Activated CD4-positive, alpha-beta T cell treated with anti-CD3 and anti-CD28 coated beads, Interleukin-2, amount 50 U/mL, for 1 hour (primary cell): ENCODE measurements at places on chromosomes 12 and 14.

- no peak for DNase-seq
These were observed 289.2 kb upstream of the SFSWAP start for GRCh38 chr12:131421509-131422186.

- DNase-seq, result no peak
These were observed 58.0 kb downstream of the TMTC1 start for GRCh38 chr12:29725587-29726320.

DNA sequence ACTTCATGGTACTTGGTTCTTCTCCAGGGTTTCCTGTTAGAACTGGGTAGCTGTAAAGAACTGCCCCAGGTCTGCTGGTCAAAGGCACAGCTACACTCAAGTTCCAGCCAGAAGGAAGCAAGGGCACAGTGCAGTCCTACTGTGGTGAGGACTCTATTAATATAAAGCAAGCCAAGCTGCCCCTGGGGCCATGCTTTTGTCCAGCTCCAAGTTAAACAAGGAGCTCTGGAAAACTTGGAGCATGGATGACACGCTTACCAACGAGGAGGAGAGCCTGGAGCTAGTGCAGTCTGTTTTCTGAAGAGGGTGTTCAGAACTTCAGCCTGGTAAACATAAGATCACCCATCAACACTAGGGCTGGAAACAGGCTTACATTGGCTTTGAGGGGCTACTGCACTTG, 4.0 kb downstream of the FZD10 start:
- DNase-seq, result no peak

- no peak for DNase-seq
These were observed 39.7 kb downstream of the SYNE3 start for GRCh38 chr14:95476747-95477146.

DNA sequence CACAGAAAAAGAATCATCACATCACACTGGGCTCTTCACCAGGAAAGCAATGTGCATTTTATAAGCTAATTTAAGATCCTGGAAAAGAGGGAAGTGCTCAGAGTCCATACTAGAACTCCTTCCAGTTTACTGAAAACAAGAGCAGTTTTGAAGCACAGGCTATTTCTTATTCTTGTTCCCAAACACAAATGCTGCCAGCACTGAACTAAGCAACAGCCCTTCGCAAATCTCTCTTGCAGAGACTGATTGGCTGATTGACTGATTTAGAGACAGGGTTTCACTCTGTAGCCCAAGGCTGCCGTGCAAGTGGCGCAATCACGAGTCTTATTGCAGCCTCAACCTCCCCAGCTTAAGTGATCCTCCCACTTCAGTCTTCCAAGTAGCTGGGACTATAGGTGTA, 44.8 kb downstream of the BCL2L14 start:
- no peak for DNase-seq

DNA sequence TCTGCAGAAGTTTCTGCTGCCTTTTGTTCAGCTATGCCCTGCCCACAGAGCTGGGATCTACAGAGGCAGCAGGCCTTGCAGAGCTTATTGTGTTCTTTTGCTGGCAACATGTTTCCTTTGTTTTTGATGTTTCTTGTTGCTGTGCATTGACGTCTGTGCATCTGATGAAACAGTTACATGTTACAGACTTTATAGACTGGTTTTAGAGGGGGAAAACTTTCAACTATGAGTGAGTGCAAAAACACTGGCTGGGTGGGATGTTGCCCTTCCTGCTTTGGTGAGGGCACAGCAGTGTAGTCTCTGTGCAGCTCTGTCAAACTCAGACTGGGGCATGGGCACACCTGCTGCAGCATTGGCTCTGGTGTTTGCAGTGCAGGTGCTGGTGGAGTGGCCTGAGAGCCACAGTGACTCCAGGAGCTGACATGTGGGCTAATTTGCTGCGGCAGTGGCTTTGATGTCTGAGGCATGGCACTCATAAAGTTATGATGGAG, 26.9 kb downstream of the CLEC6A start:
- no peak for DNase-seq

DNA sequence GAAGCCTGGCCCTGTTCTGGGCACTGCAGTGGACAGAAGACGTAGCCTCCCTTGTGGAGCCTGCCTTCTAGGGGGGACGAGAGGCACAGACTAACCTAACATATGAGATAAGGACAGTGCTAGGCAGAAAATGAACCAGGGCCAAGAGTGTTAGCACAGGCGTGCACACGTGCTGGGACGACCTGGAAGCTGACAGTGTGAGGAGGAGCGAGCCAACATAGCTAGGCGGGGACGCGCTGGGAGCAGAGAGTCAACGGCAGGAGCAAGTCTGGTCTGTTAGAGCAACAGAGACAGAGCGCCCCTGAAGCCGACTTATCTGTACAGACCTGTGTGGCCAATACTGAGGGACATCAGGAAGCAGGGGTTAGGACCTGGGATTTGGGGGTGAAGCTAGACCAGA, 8.0 kb downstream of the PXMP2 start:
- no peak for DNase-seq

DNA sequence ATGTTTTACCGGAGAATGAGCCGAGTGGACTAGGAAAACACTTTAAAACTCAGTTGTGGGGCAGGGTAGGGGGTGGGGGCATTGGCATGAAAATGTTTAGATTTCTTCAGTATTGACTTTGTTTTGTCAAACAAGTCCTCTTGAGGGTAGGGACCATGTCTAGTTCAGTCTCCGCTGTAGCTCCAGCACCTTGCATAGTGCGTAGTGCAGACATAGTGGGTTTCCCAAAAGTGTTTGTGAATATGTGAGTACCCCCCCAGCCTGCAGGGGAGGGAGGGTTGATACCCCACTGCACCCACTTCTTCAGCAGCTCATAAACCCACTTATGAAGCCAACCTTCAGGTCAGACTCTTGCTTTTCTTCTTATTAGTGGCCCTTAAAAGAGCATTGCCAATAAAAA, 71.4 kb downstream of the TTC9 start:
- no peak for DNase-seq

GRCh38 chr12:74456431-74456830, 81.2 kb upstream of the ATXN7L3B start:
- DNase-seq, result no peak
